ENCODE measurements at places on chromosomes 5 and 9.

- no peak for DNase-seq
Observed at GRCh38 chr9:10678010-10678409, 65.2 kb upstream of the PTPRD start.

DNA sequence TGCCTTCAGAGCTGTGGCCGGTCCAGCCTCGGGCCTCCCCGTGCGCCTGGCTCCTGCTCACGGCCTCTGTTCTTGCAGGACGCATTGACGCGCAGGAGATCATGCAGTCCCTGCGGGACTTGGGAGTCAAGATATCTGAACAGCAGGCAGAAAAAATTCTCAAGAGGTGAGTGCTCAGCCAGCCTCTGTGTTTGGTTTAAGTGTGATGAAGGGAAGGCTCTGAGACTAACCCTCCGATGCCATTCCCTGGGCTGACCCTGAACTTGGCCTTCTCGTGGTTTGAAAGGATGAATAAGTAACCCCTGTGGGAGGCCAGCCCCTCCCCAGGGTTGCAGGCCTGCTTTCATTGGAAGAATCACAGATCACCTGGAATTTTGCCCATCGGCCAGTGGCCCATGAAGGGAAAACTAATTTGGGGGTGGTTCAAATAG is 26.3 kb downstream of the PTGES2 start:
- DNase-seq: no peak

- peak; percentile 26 for DNase-seq
Observed at GRCh38 chr5:110769000-110769681, 30.3 kb downstream of the SLC25A46 start.

GRCh38 chr5:73564675-73565074 is 764 bp downstream of the ANKRA2 start:
- no peak for DNase-seq

- no peak for DNase-seq
Observed at GRCh38 chr9:4298255-4299004, 1.4 kb downstream of the GLIS3 start.

GRCh38 chr9:137382444-137383080 is 40.4 kb downstream of the EXD3 start:
- no peak for DNase-seq

- no peak for DNase-seq
Observed at GRCh38 chr5:113344973-113345940, 89.5 kb downstream of the TSSK1B start.

GRCh38 chr5:73118391-73118973 is 1.9 kb upstream of the TMEM171 start:
- DNase-seq: no peak

DNA sequence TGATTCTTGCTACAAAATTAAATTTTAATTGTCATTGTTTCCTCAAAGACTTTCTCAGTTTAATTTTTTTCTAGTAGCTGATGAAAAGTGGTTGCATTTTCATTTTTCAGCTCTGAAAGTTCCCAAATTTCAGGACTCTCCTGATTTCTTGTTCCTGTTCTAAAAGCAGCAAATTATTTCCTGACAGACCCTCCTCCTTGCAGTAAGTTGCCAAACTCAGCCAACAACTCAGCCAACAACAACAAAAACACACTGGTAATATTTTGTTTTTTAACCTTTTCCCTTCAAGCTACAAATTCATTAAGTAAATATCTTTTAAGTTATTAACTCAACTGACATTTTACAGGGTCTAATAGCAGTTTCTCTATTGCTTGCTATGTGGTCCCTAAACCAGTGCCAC is 487.8 kb upstream of the NUDT12 start:
- DNase-seq: no peak

DNA sequence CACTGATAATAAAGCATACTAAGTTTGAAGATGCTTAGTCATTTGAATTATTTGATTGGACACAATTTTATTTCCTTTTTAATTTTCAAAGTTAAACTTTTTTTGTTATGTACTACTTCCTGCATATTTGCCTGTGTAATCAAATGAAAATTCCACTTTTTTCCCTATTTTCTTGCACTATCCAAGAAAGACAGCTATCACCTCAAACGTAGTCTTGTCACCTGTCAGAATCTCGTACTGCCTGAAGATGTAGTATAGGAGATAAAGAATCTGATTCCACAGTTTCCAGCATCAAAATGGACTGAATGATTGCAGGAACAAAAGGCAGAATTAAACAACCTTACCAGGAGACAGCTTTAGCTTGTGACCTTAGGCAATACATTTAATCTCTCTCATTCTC is 818.8 kb downstream of the MAT2B start:
- DNase-seq: no peak

DNA sequence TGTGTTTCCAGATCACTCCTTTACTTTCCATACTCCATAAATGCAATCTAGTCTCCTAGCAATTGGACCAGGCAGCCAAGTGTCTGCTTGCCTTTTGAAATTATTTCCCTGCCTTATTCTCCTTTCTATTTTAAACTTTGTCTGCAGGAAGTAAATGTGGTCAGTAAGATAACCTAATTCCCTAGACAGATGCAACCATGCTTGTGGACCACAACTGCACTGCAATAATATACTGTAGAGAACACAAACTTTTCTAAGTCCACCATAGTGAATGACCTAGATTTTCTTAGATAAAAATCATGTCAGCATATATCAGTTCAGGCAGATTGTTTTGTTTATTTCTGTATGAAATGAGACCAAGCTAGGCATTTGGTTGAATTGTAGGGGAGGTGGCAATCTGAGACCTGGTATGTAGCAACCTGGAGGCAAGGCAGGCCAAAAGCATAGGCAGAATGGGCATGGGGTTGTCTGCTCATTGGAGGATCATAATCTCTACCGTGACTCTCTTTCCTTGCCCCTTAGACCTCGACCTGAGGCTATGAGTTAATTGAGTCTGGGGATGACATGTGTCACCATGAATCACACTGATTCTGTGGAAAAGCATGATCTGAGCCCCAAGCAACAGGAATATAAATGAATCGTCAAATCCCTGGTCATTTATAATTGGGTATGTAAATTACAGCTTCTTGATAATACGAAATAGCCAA is 20.7 kb downstream of the ACTL7B start:
- DNase-seq: no peak

GRCh38 chr5:135230251-135230925 is 168.6 kb downstream of the MACROH2A1 start:
- DNase-seq: peak; percentile 33

- no peak for DNase-seq
Observed at GRCh38 chr9:25684321-25684720, 6.1 kb upstream of the TUSC1 start.

DNA sequence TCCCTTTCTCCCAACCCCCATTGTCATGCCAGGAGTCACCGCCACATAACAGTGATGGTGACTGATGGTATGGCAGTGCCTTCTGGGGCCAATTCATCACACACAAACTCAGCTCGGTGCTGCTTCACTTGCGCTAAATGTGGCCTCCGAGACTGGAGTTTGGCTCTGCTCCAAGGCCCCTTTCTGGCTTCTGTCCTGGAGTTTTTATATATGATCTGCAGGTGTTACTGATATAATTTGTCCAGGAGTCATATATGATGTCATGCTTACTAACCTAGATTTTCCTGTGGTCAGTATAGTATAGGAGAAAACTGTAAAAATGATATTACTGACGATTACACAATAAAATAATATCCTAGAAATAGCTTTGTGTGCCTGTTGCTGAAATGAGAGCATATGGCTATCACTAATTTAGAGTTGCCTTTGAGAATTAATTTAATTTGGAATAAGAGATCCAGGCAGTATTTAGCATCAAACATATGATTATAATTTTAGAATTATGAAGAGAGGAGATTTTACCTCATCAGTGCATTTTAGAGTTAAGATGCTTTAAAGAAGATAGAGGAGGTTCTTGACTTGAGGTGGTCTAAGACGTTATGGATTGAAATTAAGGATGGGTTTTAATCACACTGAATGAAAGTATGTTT is 334.1 kb upstream of the CD180 start:
- DNase-seq: no peak

- no peak for DNase-seq
Observed at GRCh38 chr5:106959387-106959786, 711.4 kb downstream of the EFNA5 start.

DNA sequence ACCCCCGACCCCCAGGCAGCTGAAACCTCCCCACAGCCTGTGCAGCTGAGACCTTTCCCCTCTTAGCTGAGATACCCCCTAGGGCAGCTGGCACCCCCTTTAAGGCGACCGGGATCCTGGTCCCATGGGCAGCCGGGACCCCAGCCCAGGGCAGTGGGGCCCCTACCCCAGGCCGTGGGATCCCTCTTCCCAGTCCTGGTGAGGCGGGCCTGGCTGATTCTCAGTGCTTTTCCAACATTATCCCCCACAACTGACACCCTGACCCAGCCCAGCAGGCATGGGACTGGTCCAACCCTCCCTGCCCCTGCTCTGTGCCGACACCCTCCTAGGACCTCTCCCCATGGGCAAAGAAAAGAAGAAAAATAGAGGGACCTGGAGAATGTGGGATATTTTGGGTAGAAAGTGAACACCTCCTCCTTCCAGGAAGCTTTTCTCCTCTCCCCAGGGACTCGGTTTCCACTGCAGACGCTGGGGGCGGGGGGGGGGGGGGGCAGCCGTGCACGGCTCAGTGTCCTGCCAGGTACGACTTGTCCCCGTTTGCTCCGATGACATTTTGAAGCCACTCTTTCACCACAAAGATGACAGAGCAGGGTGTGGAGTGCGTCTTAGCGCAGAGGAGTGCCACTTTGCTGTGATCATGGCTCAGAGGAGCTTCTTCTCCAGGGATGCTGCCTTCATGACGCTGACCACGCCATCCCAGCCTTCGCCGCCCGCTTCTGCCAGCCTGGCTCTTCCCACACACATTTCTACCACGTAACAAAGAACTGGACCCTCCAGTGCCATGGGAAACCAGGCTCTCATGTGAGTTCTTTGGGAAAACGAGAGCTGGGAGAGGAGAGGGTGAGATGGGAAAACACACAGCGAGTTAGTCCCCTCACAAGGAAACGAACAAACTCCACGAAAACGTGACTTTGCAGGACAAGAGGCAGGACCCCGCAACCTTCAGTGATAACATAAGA is 47.5 kb downstream of the MRPL36 start:
- no peak for DNase-seq

DNA sequence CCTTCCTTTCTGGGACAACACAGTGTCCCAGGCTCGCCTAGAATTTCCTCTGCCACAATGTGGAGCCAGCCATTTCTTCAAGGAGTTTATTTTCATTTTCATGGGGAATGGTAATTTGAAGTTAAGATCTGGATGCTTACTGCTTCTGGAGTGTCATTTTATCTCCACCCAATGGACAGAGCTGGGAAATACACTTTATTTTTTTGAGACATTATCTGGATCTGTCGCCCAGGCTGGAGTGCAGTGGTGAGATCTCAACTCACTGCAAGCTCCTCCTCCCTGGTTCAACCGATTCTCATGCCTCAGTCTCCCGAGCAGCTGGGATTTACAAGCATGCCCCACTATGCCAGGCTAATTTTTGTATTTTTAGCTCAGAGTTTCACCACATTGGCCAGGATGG is 12.7 kb upstream of the THG1L start:
- peak; percentile 31 for DNase-seq

GRCh38 chr9:113580041-113580953 is 116.8 kb downstream of the RGS3 start:
- DNase-seq: no peak

- DNase-seq: no peak
Observed at GRCh38 chr9:36140086-36141084, 3.9 kb downstream of the GLIPR2 start.

- DNase-seq: no peak
Observed at GRCh38 chr5:14829396-14829795, 42.2 kb downstream of the ANKH start.

- DNase-seq: no peak
Observed at GRCh38 chr5:56430422-56430821, 197.3 kb upstream of the ANKRD55 start.

DNA sequence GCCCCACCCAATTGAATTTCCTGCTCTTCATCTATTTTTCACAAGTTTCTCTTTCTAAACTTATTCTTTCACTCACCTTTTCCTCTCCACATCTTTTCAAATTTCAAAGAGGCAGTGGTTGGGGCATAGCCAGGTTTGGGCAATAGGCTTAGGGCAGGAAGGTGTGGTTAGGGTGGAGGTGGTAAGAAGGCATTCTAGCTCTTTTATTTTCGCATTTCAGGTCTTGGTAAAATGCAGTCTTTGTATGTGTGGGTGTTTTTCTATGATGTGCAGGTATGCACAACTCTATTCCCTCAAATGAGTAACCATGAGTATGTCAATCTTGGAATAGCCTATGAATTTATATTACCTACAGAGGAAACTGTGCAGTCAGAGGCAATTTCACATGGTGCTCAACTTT is 129.8 kb upstream of the IFNE start:
- DNase-seq: no peak

- no peak for DNase-seq
Observed at GRCh38 chr5:77366717-77367500, 125.2 kb downstream of the WDR41 start.

DNA sequence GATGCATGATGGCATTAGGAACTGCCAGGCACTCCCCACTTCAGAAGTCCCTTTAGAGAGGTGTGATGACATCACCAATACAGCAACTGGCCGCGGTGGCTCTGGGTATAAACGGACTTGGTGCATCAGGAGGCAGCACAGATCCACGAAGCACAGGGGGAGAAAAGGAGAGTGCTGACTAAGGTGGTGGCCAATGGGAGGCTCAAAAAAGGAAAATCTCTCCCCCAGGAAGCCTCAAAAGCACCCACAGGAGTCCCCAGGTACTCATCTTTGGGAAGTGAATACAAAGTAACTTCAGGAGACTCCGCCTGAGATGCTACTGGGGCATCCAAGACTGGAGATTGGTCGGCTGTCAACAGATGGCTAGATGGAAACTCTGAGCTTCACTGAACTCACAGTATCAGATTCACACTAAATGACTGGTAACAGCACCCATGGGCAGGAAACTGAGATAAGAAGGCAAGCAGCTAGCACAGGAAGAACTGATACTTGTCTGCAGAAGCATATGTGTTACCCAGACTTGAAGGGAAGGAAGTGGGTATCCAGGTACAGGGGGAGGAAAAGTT is 7.6 kb downstream of the TTC39B start:
- DNase-seq: no peak

DNA sequence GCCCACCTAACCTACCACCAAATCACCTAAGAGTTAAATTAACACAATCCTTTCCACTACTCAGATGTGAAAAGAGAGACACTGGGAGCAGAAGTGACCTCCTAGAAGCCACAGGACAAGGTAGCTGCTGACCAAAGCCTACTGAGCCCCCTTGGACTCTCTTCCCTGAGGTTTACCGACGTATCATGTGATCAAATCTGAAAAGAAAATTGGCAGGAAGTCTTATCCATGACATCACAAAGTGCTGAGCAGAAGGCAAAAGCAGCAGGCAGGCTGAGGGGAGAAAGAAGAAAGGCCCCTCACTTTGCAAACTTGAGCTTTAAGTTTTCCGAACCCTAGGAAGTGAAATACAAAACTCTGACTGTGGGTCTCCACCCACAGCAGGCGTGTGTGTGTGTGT is 11.1 kb downstream of the PRELID2 start:
- DNase-seq: no peak

DNA sequence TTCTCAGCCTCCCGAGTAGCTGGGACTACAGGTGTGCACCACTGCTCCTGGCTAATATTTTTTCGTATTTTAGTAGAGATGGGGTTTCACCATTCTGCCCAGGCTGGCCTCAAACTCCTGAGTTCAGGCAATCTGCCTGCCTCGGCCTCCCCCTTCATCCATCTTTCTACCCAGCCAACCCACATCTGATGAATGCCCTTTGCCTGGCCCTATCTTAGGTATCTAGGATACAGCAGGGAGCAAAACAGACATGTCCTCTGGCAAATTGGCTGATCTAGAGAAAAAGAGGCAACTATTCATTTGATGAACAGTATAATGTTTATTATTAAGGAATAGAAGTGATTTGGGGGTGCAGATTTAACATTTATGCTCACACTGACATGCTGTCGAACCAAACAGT is 123.0 kb downstream of the TRIO start:
- no peak for DNase-seq

- no peak for DNase-seq
Observed at GRCh38 chr9:29625292-29625731, 2052.0 kb upstream of the C9orf72 start.
